ENCODE measurements at places on chromosomes 6 and 20.

- no peak for DNase-seq
Measured at GRCh38 chr6:105257340-105257739, 77.5 kb upstream of the POPDC3 start.

- no peak for DNase-seq
Measured at GRCh38 chr20:44273231-44274215, 26.4 kb downstream of the GDAP1L1 start.

DNA sequence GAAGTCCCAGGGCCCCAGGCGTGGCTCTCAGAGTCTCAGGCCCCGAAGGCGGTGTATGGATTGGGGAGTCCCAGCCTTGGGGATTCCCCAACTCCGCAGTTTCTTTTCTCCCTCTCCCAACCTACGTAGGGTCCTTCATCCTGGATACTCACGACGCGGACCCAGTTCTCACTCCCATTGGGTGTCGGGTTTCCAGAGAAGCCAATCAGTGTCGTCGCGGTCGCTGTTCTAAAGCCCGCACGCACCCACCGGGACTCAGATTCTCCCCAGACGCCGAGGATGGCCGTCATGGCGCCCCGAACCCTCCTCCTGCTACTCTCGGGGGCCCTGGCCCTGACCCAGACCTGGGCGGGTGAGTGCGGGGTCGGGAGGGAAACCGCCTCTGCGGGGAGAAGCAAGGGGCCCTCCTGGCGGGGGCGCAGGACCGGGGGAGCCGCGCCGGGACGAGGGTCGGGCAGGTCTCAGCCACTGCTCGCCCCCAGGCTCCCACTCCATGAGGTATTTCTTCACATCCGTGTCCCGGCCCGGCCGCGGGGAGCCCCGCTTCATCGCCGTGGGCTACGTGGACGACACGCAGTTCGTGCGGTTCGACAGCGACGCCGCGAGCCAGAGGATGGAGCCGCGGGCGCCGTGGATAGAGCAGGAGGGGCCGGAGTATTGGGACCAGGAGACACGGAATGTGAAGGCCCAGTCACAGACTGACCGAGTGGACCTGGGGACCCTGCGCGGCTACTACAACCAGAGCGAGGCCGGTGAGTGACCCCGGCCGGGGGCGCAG is at the start of gene HLA-A:
Gene HLA-A (plus strand): TSS at position 258 of the 778 bp plus-strand sequence. CDS start 22 bp downstream, at position 280.
- no peak for DNase-seq

- no peak for DNase-seq
Measured at GRCh38 chr20:50600281-50600895, 90.2 kb downstream of the PTPN1 start.

DNA sequence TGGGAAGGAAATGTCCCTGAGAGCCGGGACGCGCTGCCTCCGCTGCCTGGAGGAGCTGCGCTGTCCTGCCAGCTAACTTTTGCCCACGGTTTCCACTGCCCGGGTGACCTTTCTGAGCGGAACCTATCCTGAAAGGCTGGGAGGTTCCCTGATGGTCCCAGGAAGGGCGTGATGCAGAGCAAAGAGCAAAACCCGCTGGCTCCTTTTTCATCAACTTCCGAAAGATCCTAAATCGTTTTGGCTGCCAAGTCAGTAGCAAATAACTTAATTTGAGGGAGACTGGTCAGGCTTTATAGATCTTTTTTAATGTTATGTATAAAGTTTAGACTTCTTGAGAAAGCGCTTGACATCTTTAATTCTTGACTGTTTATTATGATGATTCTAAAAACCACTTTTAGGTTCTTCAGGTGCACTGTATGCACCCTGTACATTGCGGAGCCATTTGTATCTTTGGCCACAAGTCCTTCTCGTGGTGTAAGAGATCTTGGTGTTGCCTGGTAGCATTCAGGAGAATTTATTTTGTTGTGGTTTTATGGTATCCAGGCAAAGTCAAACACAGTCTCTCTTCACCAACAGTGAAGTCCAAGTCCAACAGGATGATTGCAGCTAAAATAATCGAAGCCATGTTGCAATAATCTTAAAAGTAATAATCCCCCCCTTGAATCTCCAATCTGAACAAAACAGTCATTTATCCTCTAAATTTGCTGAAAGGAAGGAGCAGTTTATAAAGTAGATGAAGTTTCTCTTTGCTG is at the start of gene SYNE1:
Gene SYNE1 (minus strand): TSS at position 67 of the 752 bp plus-strand sequence. CDS start 9,031 bp downstream, outside the sequence.
- DNase-seq = no peak

GRCh38 chr20:50311308-50312001 is 120.8 kb downstream of the CEBPB start:
- DNase-seq = no peak

- DNase-seq = no peak
Measured at GRCh38 chr6:31829633-31830283, 2.2 kb downstream of the HSPA1B start.

DNA sequence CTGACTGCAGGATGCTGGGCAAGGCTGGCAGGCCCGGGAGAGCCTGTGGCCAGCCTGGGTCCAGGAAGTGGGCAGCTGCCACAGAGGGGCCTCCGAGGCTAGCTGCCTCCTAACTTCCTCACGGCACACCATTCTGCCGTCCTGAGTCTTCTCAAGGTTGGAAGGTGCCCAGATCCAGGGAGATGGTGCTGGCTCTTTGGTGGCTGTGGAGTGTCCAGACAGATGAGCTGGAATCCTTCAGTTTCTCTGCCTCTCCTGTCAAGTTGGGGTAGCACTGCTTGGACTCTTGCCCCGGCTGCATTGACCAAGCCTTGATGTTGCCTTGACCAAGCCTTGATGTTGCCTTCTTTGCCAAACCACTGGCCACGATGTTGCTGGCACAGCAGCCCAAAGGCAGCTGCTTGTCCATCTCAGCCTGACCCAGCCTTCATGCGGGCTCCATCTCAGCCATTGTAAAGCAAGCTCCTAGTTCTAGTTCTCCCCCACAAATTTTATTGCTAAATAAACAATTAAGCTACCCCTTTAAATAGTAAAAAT is 75.1 kb upstream of the AFDN start:
- DNase-seq = no peak

DNA sequence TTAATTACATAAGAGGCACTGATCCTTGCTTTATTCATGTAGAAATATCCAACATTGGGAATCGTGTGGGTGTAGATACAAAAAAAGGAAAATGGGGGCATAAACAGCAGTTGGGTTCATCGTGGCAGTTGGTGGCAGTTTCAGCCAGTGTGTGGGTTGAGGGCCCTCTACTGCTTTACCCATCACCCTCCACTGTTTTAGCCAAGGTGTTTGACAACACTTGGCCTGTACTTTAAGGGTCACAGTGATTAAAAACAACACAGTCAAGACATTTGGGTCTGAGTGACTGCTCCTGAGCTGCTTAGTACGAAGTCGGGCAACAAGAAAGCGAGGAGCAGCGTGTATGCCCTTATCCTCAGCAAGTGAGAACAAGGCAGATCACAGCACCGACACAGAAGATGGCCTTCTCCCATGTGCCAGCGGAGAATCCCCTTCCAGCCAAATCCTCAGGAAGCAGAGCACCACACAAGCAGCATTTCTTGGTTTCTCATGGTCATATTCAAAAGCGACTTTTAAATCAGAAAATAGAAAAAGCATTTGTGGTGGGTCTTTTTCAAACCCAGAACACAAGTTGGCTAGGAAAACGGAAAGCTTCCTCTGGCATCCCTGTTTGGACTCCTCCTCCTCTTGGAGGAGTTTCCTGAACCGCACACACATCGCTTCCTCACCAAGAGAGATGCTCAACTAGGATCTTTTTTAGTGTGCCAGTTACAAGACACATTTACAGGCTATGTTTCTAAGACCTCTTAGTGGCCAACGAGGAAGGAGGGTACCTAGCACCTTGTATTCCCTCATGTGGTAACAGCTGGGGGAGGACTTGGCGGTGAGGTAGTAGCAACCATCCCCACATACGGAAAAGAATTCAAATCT is 23.5 kb downstream of the EIF2S2 start:
- no peak for DNase-seq

DNA sequence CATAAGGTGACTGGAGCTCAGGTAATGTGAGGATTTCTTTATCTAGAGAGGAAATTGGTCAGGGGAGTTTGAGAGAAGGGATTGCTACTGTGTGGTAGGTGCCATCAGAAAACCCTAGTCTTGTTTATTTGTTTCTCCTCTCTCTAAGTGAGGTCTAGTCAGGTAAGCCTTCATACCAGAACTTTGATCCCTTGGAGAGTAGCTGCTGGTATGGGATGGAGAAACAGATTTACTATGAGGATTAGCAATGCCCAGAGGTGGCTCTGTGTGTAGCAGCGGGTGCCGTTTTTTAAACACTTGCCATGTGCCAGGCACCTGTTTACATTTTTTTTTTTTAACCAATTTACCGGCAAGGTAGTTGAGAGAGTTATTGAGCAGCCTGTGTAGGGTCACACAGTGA is 19.5 kb downstream of the CMTR1 start:
- DNase-seq = no peak

GRCh38 chr6:131972741-131973140 is 21.6 kb upstream of the CCN2 start:
- no peak for DNase-seq

DNA sequence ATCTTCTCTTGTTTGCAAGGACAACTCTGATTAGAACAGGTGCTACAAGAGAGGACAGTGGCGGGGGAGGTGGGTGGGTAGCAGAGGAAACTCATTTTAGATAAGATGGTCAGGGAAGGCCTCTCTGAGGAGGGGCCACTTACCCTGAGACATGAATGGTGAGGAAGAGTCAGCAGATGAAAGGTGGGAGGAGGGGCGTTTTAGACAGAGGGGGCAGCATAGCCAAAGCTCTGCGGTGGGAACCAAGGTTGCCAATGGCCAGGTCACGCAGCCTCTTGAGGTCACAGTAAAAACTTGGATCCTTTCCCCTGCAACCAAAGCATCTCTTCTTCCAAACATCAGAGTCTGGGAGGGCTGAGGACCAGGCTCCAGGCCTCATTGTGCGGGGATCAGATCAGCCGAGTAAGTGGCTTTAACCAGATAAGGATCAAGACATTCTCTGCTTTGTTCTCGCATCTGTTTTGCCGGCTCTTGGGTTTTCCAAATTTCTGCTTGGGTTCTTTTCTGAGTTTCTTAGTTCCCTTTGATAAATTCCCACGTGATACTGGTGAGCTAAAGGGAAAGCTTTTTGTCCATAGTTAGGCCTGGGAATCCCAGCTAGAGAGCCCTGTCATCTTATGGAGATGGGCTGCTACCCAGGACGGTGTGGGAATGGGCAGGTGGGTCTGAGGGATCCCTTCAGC is 5.5 kb upstream of the CD40 start:
- DNase-seq = no peak

- no peak for DNase-seq
Measured at GRCh38 chr20:48102076-48102787, 317.0 kb upstream of the SULF2 start.
